CD4-positive, alpha-beta T cell treated with Interleukin-21 for 1 hour (primary cell): ENCODE measurements at places on chromosomes 1 and 21.

DNA sequence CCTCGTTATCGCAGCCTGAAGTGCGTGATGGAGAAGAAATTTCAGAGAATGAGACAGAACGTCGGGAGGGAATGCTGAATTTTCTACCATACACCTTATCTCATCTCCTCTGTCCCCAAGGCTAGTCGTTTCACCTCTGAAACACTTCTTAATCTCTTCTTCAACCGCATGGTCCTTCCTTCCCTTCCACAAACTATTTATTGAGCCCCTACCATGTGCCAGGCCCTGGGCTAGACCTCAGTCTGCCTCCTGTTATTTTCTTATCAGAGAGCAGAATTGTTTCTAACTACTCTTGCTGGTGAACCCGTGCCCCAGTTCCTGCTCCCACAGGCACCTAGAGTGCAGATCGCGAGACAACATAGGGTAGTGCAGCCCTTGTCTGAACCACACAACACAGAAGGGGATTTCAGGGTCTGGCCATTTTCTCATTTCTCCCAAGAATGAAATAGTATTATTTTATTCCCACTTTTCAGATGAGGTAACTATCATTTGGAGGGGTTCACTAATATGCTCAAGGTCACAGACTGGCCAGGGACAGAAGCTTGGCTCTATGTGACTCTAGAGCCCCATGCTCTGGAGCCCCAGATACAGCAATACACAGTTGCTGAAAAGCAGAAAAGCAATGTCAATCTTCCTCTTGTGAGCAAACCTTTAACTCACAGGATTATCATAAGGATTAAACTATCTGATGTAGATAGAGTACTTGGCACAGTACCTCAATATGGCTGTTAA lies 598 bp upstream of the ADIPOR1 start:
- peak; percentile 32 for DNase-seq

- no peak for DNase-seq
Observed at GRCh38 chr21:36773117-36773516, 74.2 kb downstream of the SIM2 start.

DNA sequence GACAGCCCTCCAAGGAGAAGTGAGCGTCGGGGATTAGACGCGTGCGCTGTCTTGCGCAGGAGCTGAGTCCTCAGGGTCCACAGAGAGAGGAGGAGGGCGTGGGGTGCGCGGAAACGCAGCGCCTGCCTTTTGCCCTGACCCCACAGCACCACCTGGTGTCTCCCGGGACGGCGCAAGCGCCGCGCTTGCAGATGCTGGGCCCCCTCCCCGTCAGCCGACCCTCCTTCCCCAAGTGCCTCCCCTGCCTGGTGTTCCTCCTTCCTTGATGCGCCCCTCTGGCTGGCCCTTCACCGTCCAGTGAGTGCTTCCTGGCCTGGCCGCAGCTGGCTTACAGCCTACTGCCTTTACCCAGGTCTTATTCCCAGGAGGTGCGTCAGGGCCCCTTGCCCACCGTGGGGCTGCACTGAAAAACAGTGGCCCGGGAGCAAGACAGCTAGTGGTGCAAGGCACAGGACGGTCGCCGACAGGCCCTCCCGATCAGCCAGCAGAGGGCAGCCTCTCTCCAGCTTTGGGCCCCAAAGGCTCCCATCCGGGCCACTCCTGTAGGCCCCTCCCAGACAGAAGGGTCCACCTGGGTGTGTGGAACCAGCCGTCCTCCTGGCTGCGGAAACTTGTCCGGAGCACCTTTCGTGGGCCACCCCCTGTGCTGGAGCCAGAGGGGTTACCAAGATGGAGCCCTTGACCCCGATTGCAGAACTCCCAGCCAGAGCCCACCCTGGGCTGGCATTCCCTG lies 12.9 kb upstream of the PHLDA3 start:
- DNase-seq = peak; percentile 83

GRCh38 chr1:32878183-32878582 lies 7.5 kb upstream of the FNDC5 start:
- DNase-seq = no peak

GRCh38 chr1:228748431-228748830 lies 13.2 kb downstream of the RHOU start:
- DNase-seq = peak; percentile 26

- DNase-seq = peak; percentile 72
Observed at GRCh38 chr1:198660341-198661261, 21.8 kb downstream of the PTPRC start.

GRCh38 chr1:116357487-116357886 lies 15.6 kb upstream of the ATP1A1 start:
- no peak for DNase-seq

GRCh38 chr1:56905667-56906066 lies 51.1 kb downstream of the C8A start:
- DNase-seq = no peak

GRCh38 chr1:20792196-20792595 lies 5.1 kb upstream of the HP1BP3 start:
- no peak for DNase-seq

GRCh38 chr1:161825831-161826230 lies 59.7 kb downstream of the ATF6 start:
- no peak for DNase-seq

GRCh38 chr1:229231754-229232119 lies 39.2 kb upstream of the RAB4A start:
- DNase-seq = no peak

GRCh38 chr1:227913396-227913763 lies 34.4 kb downstream of the WNT9A start:
- DNase-seq = no peak

- no peak for DNase-seq
Observed at GRCh38 chr1:232101231-232101630, 474.6 kb downstream of the DISC1 start.

DNA sequence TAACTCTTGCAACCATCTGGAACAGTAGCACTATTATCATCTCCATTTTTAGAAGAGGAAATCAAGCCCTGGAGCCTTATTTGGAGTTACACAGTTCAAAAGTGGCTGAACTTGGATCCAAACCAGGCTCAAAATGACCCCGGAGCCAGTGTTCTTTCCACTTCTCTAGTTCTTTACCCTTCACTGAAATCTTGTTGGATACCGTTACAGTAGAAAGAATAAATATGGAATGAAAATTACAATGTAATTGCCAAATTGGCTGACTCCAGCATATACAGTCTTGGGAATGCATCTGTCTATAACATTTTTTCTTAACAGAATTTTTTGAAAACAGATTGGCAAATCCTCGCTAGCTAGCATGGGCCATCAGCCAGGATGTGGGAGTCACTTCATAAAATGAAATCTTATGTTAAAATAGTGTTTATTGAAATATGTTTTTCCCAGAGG lies 261.4 kb downstream of the CTH start:
- DNase-seq = no peak

GRCh38 chr1:231188072-231188471 lies 26.2 kb downstream of the TRIM67 start:
- DNase-seq = no peak

- DNase-seq = no peak
Observed at GRCh38 chr1:198966519-198966918, 327.7 kb downstream of the PTPRC start.

DNA sequence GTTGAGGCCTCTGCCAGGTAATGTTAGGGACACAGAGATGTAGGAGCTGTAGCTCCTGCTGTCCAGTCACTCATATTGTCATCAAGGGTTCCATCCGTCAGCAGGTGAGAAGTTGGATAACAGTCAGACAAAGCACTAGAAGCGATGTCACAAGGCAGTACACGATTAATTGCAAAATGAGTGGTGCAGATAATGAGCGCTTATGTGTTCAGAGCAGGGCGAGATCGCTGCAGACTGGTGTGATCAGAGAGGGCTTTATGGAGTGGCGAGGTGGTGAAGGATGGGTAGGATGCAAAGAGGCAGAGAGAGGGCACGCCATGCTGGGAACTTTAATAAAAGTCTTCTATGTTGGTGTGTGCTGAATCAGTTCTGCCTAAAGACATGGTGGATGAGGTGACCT lies 8.8 kb downstream of the TMCC2 start:
- DNase-seq = no peak

DNA sequence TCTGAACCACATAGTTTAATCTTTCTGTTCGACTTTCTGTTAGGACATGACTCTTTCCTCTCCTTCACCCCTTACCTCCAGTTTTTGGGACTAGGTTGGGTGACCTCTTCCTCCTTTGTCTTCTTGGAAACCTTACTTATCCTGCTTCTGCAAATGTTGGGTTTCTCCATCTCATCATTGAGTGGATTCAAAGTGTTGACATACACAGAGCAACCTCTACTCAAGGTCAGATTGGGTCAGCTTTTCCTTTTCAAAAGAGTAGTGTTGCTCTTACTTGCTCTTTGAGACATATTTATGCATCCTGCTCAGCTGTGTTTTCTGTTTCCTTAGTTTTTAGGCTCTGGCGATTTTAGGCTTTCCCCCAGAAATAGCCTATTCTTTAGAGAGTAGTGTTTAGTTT lies 3.7 kb downstream of the CAMTA1 start:
- DNase-seq = no peak

DNA sequence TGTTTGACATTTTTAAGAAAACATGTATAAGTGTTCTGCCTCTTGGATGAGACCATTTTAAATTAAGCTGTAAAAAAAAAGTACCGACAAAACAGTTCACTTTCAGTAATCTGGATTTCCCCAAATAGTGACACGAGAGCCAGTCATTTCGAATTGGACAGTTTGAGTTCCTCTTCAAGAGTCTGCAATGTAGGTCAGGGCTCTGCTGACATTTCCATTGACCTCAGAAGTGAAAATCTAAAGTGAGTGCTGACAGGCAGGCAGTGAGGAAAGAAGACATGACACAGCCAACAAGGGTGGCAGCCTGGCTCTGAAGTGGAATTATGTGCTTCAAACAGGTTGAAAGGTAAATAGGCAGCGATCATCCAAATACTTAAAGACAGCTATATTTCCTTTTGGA lies at the start of gene IL23R:
IL23R (plus strand) TSS at position 259 of the 400 bp plus-strand sequence. CDS start 1,667 bp downstream, outside the sequence.
- DNase-seq = peak; percentile 52
